Common myeloid progenitor, CD34-positive (primary cell): ENCODE measurements at places on chromosomes 12 and 14.

DNA sequence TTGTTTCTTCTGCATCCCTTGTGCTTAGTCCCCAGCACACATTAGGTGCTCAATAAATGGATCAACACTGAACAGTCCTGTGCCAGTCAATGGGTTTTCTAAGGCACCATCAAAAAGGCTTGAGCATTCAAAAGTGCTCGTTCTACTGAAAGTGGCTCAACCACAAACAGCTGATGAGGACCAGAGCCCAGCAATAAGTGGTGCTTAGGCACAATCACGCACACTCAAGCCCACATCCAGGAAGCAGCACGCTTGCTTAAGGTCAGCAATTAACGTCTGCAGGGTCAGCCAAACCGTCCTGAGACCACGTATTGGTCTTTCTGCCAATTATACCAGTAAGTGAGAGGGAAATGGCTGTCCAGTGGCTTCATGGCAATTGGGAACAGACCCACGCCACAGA is 56.5 kb downstream of the PRIMA1 start:
- no peak for DNase-seq

DNA sequence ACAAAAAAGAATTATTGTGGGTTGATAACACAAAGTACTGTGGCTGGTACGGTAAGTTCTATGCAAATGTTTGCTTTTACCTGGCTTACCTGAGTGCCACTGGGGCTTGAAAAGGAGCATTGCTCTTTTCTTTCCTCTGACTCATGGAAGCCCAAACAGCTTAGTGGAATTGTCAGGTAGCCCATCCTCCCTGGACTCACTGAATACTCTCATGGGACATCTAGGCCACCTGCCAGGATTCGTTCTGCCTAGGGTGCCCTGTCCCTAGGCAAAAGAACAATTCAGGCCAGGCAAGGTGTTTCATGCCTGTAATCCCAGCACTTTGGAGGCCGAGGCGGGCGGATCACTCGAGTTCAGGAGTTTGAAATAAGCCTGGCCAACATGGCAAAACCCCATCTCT is 22.5 kb upstream of the YAF2 start:
- no peak for DNase-seq

- DNase-seq = no peak
Measured at GRCh38 chr14:87989956-87990299, 3.1 kb downstream of the GALC start.

DNA sequence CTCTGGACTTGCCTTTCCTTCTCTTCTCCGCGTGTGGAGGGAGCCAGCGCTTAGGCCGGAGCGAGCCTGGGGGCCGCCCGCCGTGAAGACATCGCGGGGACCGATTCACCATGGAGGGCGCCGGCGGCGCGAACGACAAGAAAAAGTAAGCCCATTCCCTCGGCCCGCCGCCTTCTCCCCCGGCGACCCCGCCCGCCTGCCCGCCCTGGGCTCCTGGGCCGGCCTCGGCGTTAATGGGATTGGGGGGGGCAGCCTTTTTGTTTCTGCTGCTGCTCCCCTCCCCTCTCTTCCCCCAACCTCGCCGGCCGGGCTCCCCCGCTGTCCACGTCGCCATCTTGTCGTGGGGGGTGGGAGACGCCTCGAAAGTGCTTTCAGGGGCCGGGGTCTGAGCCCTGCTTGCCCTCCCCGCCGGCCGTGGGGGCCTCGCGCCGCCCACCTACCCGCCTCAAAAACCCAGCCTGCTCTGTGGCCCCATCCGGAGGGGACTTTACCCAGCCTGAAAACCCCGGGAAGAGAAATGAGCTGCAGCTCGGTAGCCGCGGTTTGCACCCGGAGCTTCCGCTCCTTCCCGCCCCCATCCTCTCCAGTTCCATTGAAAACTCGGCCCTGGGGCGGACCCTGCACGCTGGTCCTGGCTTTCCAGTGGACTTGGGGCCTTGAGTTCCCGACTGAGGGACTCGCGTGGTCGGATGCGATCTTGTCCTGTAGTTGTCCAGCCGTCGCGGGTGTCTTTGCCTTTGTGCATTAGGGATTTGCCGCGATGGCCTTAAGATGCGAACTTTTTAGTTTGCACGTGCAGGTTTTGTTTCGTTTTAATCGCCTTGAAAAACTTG is 598 bp downstream of the HIF1A start:
- peak; percentile 53 for DNase-seq

DNA sequence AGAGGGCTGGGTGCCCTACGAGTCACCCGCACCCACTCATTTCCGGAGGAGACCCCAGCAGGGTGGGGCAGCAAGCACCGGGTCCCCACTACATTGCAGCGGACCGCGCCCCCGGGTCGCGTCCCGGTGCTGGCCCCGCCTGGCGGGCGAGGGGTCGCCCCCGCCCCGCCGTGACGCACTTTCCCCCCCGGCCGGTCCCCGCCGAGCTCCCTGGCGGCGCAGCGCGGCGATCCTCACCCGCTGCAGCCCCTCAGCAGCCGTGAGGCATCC is 106.1 kb downstream of the PRICKLE1 start:
- DNase-seq = peak; percentile 57

GRCh38 chr14:24843494-24843893 is 206.5 kb downstream of the STXBP6 start:
- DNase-seq = peak; percentile 83

DNA sequence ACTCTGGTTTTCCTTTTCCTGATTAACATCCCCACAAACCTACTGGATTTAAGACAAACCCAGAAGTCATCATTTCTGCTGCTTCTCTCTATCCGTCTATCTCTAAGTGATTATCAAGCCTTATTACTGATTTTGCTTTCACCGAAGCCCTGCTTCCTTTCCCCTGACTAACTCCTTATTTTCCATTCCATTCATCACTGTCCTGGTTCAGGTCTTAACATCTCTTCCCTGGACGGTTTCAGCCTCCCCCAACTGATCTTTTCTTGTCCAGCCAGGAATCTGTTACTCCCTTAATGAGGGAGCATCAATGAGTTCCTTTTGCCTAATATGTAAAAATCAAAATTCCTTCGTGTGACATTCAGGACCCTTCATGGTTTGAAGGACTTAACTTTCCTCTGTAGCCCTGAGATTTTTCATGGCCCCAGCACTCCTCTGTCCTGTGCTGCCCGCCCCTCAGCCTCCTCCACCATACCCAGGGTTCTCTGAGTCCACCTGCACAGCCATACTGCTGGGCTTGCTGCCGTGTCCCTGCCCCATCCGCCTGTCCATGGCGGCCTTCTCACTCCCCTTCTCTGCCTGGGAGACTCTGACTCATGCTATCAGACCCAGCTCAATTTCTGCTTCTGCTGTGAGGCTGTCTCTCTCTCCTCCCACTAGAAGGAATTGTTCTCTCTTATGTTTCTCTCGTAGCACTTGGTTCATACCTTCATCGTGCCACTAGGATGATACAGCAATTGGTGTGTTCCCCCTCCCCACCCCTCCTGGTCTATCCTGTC is 167.8 kb upstream of the HIF1A start:
- DNase-seq = peak; percentile 66

DNA sequence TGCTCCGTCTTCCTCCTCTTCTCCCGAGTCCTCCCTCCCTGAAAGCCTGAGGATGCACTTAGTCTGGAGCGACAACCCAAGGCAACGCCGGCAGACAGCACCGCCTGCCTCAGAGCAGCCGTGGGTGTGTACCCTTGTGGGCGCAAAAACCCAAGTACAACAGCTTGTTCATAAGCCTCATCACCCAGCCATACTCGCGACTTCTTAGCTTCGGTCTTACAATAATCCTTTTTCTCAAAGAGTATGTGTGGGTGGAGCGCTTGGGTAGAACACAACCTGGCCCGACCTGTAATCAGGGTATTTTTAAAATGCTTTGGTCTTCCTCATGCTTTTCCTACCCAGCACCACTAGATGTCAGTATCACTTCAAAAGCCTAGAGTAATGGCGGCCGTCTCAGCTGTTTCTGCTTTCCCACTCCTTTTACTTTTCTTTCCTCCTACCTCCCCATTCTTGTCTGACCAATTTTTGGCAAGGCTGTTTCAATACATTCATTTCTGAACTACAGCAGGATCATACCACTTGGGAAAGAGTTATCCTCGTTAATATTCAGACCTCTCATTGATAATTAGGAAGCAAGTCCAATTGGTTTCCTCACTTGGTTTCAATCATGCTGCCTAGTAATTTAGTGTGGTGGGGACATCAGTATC is 198.9 kb downstream of the EPS8 start:
- DNase-seq = peak; percentile 73

DNA sequence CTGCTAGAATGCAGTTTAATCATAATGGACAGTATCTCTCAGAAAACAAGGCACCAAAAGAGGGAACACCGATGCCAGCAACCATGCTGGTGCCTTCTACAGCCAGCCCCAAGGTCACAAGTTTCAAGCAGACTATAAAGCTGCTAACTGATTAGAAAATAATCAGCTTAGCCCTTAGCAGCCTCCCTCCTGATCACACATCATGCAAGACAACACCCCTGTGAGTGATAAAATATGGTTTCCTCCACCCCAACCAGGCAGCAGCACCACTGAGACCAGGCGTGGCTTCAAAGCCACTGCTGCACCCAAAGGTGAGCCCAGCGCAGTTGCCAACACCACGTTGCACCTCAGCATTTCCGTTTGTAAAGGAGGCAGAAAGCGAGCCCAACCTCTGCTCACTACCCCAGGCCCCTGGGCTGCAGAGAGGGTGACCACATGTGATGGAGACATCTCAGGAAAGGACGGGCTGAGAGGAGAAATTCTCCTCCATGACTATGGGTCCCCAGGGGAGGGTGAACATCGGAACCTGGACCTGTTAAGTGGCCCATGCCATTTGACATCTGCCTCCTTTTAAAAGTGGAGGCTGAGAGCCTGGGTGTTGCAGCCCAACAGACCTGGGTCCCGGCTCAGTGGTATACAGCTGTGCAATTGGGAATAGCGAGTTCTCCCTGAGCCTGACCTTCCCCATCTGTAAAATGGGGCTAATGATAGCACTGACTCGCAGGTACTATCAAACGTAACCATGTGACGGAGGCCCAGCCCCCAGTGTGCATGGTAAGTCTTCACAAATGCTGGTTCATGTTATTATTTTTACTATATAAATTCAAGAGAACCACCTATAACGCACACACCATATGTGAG is 11.5 kb downstream of the ZFP36L1 start:
- DNase-seq = peak; percentile 66

- DNase-seq = no peak
Measured at GRCh38 chr12:132651444-132652100, 33.0 kb downstream of the P2RX2 start.

DNA sequence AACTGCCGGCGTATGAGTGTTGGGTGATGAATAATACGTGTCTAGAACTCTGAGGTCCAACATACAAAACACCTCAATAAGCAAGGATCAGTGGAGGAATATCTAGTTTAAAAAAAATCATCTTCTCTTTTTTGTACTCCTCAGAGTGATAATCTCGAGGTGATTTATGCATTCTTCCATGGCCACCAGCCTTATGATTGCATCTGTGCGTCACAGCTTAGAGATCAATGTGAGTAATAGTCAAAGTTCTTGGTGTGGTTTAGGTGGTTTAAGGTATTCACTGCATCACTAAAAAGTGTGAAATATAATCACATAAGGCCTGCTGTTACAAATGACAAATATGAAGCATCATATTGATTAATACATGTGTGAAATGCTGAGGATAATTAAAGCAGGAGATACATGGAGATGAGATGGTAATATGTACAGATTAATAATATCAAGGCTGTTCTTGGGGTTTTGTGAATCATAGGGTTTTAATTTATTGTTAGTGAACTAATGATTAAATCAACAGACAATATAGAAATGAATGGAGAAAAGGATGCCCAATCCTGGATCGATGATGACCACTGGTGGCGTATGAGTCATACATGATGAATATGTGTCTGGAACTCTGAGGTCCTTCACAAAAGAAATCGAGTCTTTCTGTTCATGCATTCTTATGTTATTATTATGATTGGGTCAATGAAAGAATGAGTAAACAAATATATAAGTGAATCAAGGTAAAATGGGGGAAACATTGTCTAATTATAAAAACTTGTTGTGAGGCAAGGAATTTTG is 68.8 kb upstream of the RTL1 start:
- no peak for DNase-seq

GRCh38 chr12:56236091-56236490 is 6.2 kb downstream of the SLC39A5 start:
- no peak for DNase-seq

- DNase-seq = no peak
Measured at GRCh38 chr14:54713379-54713778, 146.5 kb downstream of the SAMD4A start.

GRCh38 chr12:98847242-98847641 is 202.2 kb downstream of the APAF1 start:
- no peak for DNase-seq
